ENCODE measurements at places on chromosomes 7 and 10. TPM values are rescaled to one million over a fixed set of nuclear protein-coding genes. Genes with fewer than 3 reads are reported as not detected.
A peak's percentile ranks its signal among the peaks of the same experiment; 100 is the strongest.

Gene CCDC3
- 5.2 TPM for total RNA-seq

Gene ADAM12
- total RNA-seq = 0.87 TPM

Gene BLNK
- not detected for total RNA-seq

Gene MYL10
- total RNA-seq = not detected

Gene TLL2
- total RNA-seq = 2.6 TPM

Gene ZNF479
- not detected for total RNA-seq

Gene HOXA2
- total RNA-seq = not detected

Gene SPDYE6
- total RNA-seq = not detected

Gene GPNMB
- 0.76 TPM for total RNA-seq

Gene CALML3
- not detected for total RNA-seq

DNA sequence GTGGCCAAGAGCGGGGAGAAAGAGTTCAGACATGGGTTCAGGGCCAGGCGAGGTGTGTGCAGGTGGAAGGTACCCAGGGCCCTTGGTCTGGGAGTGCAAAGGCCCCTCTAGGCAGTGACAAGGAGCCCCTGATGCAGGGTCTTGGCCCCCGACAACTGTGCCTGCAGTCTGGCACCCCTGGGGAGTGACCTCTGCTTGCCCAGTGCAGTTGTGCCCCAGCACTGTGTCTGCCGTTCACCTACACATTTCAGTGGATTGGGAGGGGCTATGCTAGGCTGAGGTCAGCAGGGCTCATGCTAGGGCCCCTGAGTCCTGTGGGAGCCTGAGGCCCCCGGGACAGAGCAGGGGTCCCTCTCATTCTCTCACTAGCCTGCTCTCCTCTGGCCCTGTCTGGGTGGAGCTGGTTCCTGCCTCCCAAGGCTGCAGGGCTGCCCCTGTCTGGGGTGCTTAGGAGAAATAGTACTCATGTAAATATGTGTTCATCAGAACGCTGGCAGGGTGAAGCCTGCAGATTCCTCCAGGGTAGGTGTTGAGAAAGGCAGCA is 550.4 kb downstream of the TCERG1L start:
- no peak for DNase-seq

- peak; percentile 44 for DNase-seq
These were observed 198.4 kb downstream of the DIP2C start for GRCh38 chr10:490891-491571.

- DNase-seq = no peak
These were observed 18.7 kb downstream of the ECHDC3 start for GRCh38 chr10:11760861-11761260.

GRCh38 chr7:66505531-66506451 is 122.9 kb upstream of the KCTD7 start:
- no peak for DNase-seq

DNA sequence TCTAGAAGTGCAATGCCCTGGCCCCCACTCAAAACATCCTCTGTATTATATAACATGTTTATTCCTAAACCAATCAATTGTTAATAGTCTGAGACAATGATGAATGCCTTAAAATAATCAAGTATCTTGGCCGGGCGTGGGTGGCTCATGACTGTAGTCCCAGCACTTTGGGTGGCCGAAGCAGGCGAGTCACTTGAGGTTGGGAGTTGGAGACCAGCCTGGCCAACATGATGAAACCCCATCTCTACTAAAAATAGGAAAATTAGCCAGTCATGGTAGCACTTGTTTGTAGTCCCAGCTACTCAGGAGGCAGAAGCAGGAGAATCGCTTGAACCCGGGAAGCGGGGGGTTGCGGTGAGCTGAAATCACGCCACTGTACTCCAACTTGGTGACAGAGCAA is 29.4 kb upstream of the CACNA2D1 start:
- DNase-seq = no peak

DNA sequence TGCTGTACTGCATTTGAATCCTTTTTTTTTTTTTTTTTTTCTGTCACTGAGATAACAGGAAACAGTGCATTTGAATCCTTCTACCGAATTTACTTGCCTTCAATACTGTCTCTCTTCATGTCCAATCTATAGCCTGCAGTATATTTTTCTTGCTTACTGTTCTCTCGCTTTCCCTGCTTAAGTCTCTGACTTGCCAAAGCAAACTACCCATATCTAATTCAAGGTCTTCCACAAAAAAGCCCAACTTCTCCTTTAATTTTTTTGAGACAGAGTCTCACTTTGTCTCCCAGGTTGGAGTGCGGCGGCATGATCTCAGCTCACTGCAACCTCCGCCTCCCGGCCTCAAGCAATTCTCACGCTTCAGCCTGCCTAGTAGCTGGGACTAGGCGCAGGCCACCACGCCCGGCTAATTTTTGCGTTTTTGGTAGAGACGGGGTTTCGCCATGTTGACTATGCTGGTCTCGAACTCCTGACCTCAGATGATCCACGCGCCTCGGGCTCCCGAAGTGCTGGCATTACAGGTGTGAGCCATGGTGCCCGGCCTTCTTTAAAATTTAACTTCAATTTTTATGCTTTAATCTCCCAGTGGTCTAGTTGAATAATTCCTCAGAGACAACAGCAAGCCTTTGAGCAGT is 882 bp downstream of the PDCD11 start:
- no peak for DNase-seq

DNA sequence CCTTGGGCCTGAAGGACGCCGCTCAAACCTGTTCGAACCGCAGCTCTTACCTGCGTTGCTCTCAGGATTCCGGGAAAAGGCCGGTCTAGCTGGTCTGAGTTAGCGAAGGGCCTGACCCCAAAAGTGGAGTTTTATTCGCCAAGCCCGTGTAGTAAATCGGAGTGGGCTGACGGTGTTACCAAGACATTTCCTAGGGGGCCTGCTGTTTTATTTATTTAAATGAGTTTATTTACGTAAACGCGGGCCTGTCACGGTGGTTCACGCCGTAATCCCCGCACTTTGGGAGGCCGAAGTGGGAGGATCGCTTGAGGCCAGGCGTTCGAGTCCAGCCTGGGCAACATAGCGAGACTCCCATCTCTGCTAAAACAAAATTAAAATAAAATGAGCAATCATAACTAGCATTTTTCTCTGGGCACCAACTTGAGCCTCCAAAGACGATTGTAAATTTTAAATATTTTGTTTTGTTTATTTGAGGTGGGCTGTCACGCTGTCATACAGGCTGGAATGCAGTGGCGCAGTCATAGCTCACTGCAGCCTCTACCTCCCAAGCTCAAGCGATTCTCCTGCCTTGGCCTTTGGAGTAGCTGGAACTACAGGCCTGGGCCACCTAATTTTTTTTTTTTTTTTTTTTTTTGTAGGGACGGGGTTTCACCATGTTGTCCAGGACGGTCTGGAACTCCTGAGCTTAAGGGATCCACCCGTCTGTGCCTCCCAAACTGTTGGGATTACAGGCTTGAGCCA is 903 bp downstream of the ZNF655 start:
- DNase-seq = peak; percentile 62

- DNase-seq = no peak
These were observed 80.7 kb upstream of the PDGFA start for GRCh38 chr7:600149-601035.

GRCh38 chr10:77629775-77630506 is 7.7 kb downstream of the KCNMA1 start:
- DNase-seq = no peak

DNA sequence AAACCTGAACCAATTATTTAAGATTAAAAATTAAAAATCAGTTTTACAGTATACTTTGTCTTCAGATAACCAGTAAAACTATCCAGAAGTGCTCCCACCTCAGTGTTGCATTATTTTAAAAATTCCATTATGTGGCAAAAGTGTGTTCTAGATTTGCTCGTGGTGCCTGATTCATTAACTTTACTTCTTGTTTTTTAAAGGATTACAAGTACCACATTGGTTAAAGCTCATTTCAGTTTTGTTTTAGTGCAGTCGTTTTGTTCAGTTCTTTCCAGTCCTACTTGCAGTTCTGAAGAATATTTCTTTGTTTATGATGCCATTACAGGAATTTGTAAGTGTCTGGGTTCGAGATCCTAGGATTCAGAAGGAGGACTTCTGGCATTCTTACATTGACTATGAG is 69.0 kb downstream of the SNX10 start:
- no peak for DNase-seq

DNA sequence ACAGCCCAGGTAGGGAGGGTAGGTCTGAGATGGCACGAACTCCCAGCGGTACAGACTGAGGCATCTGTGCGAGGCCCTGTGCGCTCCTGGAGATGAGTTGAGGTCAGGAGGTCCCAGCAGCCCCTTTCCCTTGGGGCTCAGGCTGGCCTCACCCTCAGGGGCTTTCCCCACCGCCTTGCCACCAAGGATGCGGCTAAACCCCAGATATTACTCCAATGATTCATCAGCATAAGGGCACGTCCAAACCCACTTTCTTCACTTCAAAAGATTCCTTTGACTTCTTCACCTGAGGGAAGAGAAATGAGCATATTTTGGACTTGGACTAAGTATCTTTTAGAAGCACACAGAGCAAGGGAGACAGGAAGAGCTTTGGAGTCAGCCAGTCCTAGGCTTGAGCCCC is 20.3 kb downstream of the UROS start:
- no peak for DNase-seq

DNA sequence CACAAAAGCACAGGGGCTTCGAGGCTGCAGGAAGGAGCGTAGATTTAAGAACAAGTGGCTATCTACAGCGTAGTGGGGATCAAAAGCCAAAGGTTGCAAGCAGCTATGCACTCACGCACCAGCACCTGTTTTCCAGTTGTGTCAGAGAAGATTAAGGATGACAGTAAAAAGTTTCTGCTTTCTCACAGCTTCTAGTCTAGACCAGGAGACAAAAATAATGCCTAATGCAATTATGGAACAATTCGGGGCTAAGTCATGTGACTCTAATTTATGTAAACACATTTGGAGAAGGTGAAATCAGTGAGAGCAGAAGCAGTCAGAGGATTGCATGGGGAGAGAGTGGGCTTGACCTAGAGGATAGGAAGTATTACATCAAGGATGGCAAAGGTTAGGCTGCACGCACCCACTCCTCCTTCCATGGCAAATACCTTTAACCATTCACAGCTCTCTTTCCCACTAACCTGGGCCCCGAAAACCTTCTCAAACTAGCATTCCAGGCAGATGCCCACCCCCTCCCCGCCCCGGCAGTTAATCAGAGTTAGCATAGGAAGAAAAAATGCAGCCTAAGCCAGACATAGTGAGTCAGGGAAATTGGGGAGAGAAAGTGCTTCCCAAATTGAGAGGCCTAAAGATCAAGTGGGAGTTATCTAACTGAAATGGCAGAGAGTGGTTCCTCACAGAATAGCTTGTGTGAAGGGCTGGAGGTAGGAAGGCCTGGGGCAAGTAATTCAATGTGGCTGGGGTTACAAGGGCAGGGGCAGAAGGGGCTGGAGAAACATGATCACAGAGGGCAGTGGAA is 48.2 kb upstream of the GPAM start:
- no peak for DNase-seq
